Coronary artery (tissue), 2 donors: ENCODE measurements at places on chromosomes 7 and 10.

DNA sequence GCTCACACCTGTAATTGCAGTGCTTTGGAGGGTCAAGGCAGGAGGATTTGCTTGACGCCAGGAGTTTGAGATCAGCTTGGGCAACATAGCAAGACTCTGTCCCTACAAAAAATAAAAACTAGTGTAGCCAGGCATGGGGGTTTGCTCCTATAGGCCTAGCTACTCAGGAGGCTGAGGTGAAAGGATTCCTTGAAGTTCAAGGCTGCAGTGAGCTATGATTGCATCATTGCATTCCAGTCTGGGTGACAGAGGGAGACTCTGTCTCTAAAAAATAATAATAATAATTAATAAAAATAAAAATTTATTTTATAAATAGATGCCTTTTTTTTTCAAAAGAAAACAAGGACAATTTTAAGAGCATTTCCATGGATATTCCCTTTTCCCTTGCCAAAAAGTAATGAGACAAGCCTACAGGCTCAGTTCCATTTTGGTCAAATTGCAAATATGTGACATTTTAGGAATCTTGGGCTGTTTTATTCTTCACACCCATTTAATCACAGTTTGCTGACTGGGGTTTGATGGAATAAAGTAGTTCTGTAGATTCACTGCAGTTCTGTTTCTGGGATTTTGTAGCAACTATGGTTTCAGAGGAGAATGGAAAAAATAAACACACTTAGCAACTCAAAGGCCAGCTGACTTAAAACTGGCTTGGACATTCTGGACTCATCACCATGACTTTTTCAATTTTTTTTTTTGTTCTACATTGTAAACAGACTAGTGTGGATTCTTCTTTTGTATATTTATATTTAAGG, 48.4 kb upstream of the ARHGAP21 start:
- DNase-seq = no peak

GRCh38 chr10:118501171-118501570, 94.3 kb downstream of the PRLHR start:
- no peak for DNase-seq

- DNase-seq = no peak
Measured at GRCh38 chr7:40833191-40833887, 698.5 kb downstream of the SUGCT start.

GRCh38 chr7:74525881-74526280, 72.2 kb downstream of the GTF2IRD1 start:
- DNase-seq = no peak

DNA sequence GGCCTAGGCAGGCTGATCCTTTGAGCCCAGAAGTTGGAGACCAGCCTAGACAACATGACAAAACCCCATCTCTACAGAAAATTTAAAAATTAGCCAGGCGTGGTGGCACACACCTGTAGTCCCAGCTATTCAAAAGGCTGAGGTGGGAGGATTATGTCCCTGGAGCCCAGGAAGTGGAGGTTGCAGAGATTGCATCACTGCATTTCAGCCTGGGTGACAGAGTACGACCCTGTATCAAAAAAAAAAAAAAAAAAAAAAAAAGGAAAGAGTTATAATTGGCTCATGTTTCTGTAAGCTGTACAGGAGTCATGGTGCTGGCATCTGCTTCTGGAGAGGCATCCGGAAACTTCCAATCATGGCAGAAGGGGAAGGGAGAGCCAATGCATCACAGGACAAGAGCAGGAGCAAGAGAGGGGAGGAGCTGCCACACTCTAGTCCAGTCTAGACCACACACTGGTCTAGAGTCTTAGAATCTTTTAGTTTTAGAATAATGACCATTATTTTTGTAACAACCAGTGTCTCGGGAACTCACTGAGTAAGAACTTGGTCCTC, 16.8 kb downstream of the DOCK1 start:
- DNase-seq = no peak

- DNase-seq = no peak
Measured at GRCh38 chr7:41661596-41661995, 41.3 kb downstream of the INHBA start.

GRCh38 chr10:20877986-20878983, 18.8 kb downstream of the NEBL start:
- DNase-seq = no peak

DNA sequence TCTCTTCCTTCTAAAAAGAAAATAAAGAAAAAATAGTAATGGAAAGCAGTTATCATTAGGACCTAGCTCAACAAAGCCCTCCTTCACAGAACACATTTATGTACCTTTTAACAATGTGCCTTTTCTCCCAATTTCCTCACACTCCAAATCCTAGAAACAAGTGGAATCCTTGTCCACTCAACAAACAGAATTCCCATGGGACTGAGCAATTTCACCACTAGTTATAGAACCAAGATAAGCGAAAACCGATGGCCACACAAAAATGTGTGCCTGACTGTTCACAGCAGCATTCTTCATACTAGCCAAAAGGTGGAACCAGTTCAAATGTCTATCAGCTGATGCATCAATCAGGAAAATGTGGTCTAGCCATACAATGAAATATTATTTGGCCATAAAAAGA, 17.3 kb downstream of the DCLRE1C start:
- no peak for DNase-seq

DNA sequence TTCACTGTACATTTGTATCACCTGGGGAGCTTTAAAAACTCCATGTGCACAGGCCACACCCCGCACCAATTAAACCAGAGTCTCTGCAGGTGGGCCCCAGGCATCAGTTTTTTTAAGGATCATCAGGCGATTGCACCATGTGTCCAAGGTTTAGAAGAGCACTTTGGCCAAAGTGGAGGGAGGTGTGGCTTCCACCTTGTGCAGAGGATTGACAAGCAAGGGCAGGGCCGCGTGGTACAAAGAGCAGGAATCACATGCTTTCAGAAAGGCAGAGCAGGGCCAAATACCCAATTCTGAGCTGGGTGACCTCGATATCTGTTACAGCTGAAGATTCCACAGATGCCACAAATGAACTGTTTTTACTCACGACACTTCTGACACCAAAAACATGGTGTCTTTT, 52.4 kb downstream of the NOC3L start:
- DNase-seq = no peak

GRCh38 chr10:31604096-31604495, 285.1 kb downstream of the ZEB1 start:
- DNase-seq = peak; percentile 78

- peak; percentile 16 for DNase-seq
Measured at GRCh38 chr10:114279901-114280644, 41.0 kb downstream of the VWA2 start.

GRCh38 chr10:47330804-47331203, 8.6 kb downstream of the GDF2 start:
- no peak for DNase-seq

DNA sequence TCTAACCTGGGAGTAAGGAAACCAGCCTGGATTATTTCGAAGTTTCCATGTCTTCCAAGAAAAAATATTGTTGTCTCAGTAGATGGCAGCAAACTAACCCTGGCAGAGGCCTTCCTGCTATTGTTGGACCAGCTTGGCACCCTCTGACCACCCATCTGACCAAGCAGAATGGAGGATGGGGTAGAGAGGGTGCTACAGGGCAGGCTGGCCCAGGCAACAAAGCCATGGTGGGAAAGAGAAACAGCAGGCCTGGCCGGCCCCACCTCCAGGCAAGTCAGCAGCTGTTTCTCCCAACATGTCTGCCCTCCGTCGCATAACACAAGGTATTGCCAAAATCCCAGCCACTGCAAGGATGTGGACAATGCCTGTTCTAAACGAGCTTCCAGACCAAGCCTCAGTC, 95.0 kb downstream of the FAM53B start:
- no peak for DNase-seq

GRCh38 chr10:61642150-61642571, 20.6 kb upstream of the CABCOCO1 start:
- DNase-seq = no peak

GRCh38 chr10:61330669-61331068, 122.5 kb downstream of the TMEM26 start:
- DNase-seq = no peak

DNA sequence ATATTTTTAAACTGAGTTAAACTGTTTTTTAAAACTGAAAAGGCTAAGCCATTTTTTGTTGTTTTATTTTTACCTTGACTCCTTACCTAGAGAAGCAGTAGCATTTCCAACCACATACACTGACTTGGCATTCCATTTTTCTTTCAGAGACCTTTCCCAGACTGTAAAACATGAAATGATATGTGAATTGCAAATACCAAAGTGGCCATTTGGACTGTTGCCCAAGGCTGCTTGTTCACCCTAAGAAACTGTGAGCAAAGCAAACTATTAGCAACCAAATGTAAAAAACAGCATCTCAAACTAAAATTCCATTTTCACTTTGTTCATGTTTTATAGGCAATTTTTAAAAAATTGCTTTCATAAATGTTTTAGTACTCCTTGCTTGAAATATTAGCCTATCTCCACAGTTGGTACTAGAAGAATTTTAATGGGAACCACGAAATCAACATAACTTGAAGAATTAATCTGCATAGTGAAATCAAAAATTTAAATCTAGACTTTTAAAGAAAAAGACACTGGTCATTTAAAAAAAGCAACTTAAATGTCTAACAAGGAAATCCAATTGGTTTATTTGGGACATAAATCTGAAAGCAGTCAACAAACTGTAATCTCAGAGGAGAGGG, 10.8 kb downstream of the UROS start:
- DNase-seq = no peak

DNA sequence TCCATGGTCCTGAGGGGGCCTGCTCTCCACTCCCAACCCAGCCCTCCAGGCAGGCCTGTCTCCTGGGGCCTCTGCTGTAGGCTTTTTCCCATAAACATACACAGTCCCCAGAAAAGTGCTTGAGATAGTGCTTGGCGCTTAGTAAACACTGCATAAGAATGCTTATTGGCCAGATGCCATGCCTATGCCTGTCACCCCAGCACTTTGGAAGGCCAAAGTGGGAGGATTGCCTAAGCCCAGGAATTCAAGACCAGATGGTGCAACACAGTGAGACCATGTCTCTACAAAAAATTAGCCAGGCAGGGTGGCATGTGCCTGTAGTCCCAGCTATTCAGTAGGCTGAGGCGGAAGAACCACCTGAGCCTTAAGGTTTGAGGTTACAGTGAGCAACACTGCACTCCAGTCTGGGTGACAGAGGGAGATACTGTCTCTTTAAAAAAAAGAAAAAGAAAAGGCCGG, 24.6 kb upstream of the ASL start:
- no peak for DNase-seq

- no peak for DNase-seq
Measured at GRCh38 chr10:27192284-27192683, 37.1 kb downstream of the MASTL start.

- DNase-seq = no peak
Measured at GRCh38 chr7:18873734-18874336, 243.6 kb downstream of the TWIST1 start.

- no peak for DNase-seq
Measured at GRCh38 chr10:60978287-60979115, 34.5 kb upstream of the RHOBTB1 start.

DNA sequence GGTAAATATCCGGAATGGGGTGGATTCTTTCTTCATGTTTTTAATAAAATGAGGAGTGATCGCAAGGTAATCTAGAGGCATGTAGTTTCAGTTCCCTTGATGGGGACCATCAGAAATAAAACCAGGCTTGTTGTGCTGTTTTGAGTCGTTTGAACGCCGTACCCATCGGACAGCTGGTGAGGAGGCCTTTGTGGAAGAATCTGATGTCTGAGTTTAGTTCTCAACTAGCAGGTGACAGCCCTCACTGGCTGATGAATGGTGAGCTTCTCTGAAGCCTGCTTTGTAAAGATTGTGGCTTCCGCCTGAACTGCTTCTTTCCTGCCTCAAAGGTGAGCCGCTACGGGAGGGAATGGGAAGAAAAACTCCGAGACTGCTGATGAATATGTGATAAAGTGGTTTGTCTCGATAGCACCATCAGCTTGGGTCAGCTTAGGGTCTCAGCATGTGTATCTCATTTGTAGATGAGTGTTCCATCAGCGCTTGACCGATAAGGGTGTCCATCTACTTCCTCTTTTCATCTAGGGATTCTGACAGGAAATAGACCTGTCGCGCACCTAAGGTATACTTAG, 977 bp downstream of the TMEM248 start:
- DNase-seq = no peak
